ENCODE measurements at places on chromosomes 4 and X. TPM values are rescaled to one million over a fixed set of nuclear protein-coding genes. Genes with fewer than 3 reads are reported as not detected.

GAB1 gene
- total RNA-seq = 0.30 TPM

FHIP1A gene
- total RNA-seq = not detected

CBLL2 gene
- total RNA-seq = not detected

SHROOM4 gene
- total RNA-seq = not detected

UGT2B11 gene
- not detected for total RNA-seq
